ENCODE measurements at places on chromosomes 1 and 21.

- no peak for DNase-seq
Observed at GRCh38 chr1:197184190-197184589, 37.7 kb upstream of the ASPM start.

DNA sequence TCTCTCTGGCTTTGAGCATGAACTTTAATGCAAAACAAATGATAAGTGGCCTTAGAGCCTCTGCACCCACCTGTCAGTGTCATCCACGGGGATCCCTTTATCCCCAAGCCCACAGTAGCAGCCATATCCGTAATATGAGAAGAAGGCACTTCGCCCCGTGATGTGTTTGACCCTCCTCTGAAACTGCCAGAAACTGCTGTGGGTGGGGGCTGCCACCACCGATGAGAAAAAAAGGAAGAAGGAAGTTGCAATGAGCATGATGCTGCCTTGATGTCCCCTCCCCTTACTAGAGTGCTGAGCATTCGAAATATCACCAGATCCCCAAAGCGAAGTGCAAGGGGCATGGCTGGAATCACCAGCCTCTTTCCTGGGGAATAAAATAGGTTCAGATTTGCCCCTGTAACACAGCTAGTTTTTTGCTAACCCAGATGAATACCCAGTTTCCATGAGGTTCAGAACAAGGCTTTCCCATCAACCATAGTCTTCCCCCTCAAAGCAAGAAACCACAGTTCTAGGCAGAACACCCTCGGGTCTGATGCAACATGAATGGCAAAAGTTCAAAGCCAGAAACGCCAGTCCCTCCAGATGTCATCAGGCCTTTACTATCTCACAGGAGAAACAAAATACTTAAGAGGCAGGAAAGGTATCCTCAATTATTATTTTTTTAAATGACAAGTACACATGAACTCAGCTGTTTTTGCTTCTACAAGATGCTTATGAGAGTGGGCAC is 10.8 kb upstream of the UBXN10 start:
- DNase-seq: no peak

DNA sequence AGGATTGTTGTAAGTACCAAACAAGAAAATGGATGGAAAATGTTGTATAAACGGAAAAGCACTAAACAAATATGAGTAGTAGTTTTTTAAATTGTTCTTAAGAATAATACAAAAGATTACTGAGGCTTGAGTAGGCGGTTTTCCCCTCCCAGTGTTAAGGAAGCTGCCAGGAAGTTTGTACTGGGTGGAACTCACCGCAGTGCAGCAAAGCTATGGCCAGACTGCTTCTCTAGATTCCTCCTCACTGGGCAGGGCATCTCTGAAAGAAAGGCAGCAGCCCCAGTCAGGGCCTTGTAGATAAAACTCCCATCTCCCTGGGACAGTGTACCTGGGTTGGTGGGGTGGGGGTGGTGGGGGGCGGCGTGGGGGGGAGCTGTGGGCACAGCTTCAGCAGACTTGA is 58.7 kb downstream of the XCL2 start:
- no peak for DNase-seq

DNA sequence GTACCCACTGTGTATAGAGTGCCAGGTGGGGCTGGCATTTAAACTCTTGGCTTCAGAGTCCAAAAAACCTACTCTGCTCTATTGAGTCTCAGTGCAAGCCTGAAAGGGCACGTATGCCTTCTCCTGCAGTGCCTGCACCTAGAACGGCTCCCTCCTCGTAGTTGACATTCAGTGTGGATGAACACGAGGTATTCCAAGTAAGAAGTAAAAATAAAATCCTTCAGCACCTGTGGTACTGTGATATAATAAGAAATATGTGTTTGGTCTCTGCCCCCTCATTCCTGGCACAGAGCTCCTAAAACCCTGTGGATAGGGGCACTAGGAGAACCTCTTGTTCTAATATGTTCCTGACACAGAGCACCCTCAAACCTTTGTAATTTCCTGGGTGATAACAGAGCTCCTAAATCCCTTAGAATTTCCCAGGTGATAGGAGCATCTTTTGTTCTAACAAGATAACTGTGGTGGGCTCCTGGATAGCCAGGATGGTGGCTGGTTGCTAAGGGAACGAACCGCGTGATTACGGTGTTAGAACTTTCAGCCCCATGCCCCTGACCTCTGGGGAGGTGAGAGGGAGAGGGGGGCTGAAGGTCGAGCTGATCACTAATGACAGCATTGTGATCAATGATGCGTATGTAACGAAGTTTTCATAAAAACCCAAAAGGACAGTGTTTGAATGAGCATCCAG is 16.8 kb downstream of the UCK2 start:
- no peak for DNase-seq

DNA sequence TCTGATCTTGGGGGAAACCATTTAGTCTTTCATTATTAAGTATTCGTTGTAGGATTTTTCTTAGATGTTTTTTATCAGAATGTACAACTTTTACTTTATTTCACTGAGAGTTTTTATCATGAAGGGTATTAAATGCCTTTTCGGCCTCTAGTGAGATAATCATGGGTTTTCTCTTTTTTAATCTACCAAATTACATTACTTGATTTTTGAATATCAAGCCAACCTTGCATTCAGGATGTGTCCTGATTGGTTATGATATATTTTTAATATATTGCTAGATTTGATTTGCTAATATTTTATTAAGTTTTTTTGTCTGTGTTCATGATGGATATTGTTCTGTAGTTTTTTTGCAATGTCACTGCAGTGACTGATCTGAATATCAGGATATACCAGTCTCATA is 9.4 kb downstream of the NUF2 start:
- DNase-seq: no peak

- DNase-seq: no peak
Observed at GRCh38 chr1:9903801-9904527, 6.1 kb downstream of the CTNNBIP1 start.

- DNase-seq: no peak
Observed at GRCh38 chr1:40092241-40092640, 4.8 kb downstream of the PPT1 start.

DNA sequence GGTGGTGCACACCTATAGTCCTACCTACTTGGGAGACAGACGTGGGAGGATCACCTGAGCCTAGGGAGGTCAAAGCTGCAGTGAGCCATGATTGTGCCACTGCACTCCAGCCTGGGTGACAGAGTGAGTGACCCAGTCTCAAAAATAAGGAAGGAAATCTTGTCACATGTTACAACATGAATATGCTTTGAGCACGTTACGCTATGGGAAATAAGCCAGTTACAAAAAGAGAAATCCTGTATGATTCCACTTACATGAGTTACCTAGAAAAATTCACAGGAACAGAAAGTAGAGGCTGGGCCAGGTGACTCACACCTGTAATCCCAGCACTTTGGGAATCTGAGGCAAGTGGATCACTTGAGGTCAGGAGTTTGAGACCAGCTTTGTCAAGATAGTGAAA is 6.7 kb upstream of the PADI6 start:
- DNase-seq: no peak

DNA sequence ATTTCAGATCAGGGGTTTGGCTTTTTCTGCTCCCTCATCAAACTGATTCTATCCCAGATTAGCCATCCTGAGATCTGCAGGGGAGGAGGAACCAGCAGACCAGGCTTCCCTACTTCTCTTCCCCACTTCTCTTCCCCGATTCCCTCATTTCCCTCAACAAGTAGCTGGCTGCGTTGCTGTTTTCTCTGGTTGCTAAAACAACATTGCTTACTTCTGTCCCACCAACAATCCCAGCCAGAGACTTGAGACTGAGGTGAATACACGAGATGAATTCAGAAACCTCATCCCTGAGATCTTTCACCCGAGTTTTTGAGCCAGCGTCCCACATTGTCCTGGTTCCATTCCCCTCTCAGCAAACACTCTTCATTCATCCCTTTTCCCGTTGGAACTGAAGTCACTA is 22.4 kb downstream of the DYRK3 start:
- no peak for DNase-seq

GRCh38 chr1:21701401-21701800 is 32.2 kb upstream of the RAP1GAP start:
- no peak for DNase-seq

DNA sequence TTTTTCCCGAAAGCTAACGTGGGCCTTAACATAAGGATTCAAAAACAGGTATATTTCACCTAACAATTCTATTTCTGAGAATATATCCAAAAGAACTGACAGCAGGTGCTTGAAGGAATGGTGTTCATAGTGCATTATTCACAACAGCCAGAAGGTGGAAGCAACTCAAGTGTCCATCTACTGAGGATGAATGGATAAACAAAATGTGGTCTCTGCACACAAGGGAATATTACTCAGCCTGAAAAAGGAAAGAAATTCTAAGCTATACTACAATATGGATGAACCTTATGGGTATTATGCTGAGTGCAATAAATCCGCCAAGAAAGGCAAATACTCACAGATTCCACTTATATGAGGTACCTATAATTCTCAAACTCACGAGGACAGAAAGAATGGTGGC is 6.1 kb upstream of the RIPPLY3 start:
- no peak for DNase-seq

DNA sequence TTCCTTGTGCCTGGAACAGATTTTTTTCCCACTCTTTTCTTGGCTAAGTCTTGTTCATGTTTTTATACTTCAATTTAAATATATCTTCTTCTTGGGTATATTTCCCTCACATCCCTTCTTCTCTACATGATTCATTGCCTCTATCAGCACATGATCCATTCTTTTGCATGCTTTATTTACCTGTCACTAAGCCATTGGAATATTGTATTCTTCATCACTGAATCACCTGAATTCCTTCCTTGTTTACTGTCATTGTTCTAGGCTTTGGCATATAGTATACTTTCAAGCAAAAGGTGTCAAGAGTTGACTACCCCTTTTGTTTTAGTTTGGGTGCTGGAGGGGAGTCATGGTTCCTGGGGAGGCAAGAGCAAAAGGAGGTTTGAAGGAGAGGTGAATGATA is 464.5 kb upstream of the LRRC7 start:
- DNase-seq: no peak

GRCh38 chr1:85059563-85059962 is 11.3 kb upstream of the MCOLN3 start:
- no peak for DNase-seq

DNA sequence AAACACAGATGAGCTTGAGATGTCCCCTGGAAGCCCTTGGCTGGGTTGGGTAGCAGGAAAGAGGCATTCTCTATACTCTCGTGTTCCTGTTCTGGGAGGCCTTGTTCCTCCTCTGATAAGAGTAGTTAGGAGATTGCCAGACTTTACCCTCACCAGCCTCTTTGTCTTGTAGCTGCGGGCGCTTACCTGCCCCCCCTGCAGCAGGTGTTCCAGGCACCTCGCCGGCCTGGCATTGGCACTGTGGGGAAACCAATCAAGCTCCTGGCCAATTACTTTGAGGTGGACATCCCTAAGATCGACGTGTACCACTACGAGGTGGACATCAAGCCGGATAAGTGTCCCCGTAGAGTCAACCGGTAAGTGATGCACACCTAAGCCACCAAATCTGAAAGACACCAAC is 5.2 kb downstream of the AGO1 start:
- DNase-seq: no peak

GRCh38 chr1:43445606-43446387 is 7.9 kb downstream of the HYI start:
- DNase-seq: no peak

DNA sequence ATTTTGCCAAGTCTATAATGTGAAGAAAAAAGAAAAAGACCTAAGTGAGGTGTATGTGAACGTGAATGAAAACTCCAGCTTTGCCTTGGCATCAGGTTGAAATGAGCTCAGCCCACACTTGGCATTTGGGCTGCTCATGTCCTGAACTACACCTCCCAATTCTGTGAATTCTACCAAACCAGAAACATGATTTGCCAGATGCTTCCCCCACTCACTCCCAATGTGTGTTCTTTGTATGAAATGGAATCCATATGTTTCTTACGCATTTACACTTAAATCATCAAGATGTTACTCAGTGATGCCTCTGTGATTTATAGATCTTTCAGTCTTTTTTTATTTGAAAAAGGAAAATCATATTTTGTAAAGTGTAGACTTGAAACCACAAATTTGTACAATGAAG is 32.8 kb upstream of the RUNX1 start:
- no peak for DNase-seq

GRCh38 chr21:44838951-44839350 is 21.1 kb upstream of the SUMO3 start:
- no peak for DNase-seq

Measured in stimulated activated naive CD4-positive, alpha-beta T cell treated with Interleukin-2 at 50 U/mL for 16 hours (primary cell).